NCI-H1417 (cell line): ENCODE measurements at places on chromosomes 7 and 10.

GRCh38 chr7:134636008-134636449 is 10.6 kb upstream of the BPGM start:
- no peak for DNase-seq

GRCh38 chr7:29398011-29398410 is 165.6 kb upstream of the PRR15 start:
- DNase-seq: peak; percentile 48

DNA sequence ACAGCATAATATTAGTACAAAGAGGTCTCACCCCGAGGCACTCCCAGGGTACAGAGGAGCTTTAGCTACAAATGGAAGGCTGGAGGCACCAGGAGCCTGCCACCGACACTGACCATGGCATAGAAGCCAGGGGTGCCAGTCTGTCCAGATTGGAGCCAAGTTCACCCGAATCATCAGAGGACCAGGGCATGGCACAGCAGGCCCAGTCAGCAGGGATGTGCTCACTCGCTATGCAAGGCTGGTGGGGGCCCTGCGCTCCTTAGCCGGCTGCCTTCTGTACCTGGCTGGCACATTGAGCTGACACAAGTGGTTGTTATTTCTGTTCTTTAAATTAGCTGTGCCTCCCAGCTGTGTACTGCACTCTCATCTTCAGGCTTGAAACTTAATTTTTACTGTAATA is 149.3 kb downstream of the TCERG1L start:
- DNase-seq: no peak

DNA sequence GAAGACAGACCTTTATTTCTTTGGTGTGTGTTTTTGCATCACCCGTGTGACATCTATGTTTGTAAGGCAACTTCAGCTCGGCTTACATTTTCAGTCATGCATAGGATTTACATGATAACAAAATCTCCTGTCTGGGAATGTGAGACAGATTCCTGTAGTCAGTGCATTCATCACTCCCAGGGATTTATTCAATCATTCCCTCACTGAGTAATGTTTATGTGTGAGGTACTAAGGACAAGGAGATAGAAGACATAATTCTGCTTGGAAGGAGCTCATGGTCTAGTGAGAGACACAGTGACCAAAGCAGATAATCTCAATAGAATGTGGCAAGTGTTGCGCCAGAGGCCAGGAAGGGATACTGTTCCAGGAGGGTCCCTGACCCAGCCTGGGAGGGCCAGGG is 35.2 kb upstream of the BMPER start:
- DNase-seq: no peak

DNA sequence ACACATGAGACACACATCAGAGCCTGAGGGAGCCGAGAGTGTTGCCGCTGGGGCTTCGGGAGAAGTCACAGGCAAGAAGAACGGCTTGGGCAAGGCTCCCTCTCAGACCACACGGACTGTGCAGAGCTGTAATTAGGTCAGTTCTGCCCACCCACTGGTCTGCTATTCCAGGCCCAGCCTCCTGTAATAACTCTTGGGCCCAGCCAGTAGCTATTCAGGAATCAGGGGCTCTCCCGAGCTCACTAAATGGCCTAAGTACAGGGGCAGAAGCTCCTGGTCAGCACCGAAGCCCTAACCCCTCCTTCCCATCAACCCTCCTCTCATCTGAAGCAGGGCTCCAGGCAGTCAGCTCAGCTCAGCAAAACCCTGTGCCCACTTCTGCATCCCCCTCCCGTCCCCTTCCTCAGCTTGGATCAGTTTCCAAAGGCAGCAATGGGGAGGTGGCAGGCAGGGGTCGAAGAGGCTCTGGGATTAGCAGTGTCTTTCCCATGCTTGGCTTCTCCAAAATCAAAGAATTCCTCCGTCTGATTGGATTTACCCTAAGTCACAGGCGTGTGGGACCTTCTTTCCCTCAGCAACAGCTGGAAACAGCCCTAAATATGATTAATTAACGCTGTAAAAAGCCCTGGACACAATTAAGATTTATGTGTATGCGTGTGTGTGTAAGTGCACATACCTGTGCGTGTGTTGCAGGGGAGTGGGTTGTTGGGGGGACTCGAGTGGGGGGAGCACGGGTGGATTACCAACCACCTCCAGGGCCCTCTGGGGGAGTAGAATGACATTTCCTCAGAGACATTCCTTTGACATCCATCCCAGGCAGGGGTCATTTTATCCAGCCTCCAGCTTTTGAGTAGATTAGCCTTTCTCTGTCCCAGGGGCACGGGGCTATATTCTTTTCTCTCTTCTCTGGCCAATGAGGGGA is 48.4 kb upstream of the BTRC start:
- no peak for DNase-seq

- DNase-seq: no peak
These were observed 88.0 kb downstream of the PLXDC2 start for GRCh38 chr10:19904202-19904661.
